ENCODE measurements at places on chromosomes 6 and 20.

DNA sequence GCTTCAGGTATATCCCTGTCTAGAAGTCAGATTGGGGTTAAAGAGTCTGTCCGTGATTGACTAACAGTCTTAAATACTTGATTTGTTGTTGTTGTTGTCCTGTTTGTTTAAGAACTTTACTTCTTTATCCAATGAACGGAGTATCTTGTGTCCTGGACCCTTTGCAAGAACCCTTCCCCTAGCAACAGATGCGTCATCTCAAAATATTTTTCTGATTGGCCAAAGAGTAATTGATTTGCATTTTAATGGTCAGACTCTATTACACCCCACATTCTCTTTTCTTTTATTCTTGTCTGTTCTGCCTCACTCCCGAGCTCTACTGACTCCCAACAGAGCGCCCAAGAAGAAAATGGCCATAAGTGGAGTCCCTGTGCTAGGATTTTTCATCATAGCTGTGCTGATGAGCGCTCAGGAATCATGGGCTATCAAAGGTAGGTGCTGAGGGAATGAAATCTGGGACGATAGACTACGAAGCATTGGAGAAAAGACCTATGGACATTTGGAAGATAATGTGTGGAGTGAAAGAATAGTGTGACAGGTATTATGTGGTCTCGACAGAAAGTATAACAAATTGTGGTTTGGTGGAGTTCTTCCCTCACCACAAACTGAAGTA lies at the start of gene HLA-DRA:
Gene HLA-DRA (plus strand): TSS at position 286 of the 613 bp plus-strand sequence. CDS start 64 bp downstream, at position 350.
- peak; percentile 62 for DNase-seq

GRCh38 chr20:58482416-58482815 lies 32.8 kb downstream of the APCDD1L start:
- peak; percentile 41 for DNase-seq

DNA sequence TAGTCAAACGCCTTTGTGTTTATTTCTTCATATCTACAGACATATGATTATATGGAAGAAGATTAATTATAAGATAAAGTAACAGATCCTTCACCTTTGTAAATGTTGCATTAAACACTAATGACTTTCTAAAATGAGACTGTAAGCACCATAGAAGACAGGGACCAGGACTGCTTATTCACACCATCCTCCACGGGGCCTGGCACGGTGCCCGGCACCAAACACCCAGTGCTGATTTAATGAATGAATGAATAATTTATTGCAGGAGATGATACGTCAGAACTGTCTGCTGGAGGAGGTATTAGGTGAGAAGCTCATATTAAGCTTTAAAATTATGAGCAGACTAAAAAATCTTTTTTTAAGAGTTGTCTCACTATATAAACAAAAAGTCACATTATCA lies 88.3 kb downstream of the SLX4IP start:
- DNase-seq: no peak

DNA sequence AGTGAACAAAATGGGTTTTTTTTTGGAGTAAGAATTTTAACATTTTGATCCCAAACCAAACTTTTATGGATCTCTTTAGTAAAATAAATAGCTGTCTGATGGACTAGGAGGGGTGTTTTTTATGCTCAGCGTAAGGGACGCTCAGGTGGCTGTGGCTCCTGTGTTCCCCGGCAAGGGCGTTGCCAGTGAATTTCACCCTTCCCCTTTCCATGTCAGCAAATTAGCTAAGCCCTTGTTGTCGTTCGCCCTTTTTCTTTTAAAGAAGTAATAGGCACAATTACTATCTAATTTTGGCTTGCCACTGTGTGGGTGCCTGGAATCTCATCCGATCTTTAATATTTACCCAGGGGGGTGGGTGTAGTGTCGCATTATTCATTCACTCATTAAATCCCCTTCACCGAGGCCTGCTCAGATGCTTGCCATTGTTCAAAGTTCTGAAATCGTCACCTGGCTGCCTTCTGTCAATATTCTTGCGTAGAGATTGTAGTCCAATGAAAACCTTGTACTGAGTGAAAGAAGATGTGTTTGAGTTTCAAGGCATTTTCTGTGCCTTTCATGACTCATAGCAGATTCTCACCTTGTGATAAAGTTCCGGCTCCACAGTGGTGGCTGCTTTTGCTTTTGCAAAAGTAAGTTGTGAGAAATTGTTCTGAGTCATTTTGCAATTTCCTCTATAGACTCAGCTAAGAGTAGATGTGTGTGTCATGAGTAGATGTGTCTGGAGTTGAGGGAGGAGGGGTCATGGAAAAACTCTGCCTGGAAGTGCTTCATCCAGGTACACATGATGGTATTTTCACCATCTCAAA lies 40.0 kb upstream of the CLDN20 start:
- DNase-seq: no peak

GRCh38 chr6:80478030-80478429 lies 371.6 kb downstream of the BCKDHB start:
- DNase-seq: no peak

DNA sequence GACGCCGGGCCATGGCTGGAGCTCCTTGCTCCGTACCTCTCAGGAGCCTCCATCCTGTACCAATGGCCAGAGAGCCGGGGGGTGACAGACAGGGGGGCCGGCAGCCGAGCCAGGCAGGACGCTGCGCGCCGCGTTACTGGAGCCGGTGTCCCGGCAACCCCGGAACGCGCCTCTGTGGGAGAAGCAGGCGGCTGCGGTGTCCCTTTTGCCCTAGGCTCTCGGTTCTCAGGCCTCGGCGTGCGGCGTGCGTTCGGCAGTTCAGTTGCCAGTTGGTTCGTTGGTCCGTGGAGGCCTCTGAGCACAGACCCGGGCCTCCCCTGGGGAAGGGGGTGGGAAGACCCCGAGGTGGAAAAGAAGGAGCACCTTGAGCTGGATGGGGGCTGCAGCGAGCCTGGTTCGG lies at the start of gene SPATS1:
Gene SPATS1 (plus strand): TSS at position 162 of the 400 bp plus-strand sequence. CDS start 446 bp downstream, outside the sequence.
- no peak for DNase-seq

DNA sequence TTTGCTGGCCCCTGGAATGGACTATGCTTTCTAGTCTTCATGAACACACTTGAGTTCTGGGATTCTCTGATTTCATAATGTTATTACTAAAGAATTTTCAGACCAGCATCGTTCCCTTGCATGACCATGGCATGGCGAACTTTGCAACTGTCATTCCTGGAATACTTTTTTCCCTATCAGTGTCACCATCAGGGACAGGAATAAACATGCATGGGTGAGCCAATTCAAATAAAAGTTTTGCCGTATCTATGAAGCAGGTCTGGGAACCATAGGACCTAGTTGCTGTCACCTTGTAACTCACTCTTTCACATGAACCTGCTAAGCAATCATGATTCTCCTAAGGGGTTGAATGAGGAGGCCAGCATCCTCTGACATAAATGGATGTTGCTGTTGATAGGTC lies 68.2 kb upstream of the AGPAT4 start:
- DNase-seq: no peak

- DNase-seq: no peak
Observed at GRCh38 chr6:11535801-11536230, 1.7 kb upstream of the TMEM170B start.

GRCh38 chr6:34143884-34144580 lies 1.9 kb downstream of the GRM4 start:
- peak; percentile 90 for DNase-seq

DNA sequence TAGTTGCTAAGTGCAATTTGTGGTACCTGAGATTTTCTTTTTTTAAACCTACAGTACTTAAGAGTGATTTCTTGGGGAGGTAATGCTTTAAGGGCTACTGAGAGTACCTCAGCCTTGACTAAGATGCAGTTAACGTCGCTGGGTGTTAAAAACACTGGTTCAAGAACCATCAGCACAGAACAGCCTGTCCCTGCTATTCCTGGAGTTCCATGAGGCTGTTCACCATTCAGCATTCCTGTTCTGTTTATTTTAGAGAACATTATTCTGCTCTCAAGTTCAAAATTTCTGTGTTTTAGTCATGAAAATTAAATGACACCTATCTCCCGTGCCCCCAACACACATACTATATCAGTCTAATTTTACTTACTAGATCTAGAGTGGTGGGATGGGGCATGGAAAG lies 1.7 kb upstream of the PRELID3B start:
- DNase-seq: no peak

GRCh38 chr6:57265755-57266221 lies 43.7 kb upstream of the RAB23 start:
- DNase-seq: no peak

DNA sequence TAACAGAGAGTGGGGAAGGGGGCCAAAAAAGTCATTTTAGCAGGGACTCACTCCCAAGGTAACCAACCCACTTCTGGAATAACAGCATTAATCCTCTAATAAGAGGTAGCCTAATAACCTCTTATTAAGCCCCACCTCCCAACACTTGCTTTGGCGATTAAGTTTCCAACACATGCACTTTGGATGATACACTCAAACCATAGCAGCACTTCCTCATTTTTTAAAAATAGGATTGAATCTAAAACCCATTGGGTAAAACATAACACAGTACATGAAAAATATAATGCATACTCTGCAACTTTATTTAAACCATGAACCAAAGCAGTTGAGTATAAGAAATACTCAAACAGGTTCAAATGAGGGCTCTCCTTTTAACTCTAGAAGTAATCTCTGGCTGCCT lies 318.3 kb downstream of the HACE1 start:
- DNase-seq: no peak

Data from K562 (cell line).